ENCODE measurements at places on chromosomes 16 and 17.

GRCh38 chr17:29949696-29950095 lies 8.3 kb downstream of the EFCAB5 start:
- no peaks in the 10 kb centered on the region for H3K36me3 ChIP-seq
- H3K4me1 ChIP-seq = no peaks in the 10 kb centered on the region
- no peak overlapping the region for H3K4me3 ChIP-seq
- DNase-seq = no peak
- no peak overlapping the region for H3K27ac ChIP-seq
- H3K27me3 ChIP-seq = no peaks in the 10 kb centered on the region

DNA sequence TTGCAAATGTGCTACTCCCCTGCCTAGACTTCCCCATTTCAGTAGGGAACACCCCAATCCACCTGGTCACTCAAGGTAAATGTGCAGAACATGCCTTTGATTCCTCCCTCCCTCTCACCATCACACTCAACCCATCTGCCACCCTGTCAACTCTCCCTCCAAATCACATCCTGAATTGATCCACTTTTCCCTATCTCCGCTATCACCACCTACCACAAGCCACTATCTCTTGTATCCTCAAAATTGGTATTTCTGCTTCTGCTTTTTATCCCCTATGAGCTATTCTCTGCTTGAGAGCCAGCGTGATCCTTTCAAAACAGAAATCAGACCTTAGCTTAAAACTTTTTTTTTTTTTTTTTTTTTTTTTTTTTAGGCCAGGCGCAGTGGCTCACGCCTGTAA lies 5.4 kb upstream of the NOL11 start:
- H3K4me1 ChIP-seq = no peaks in the 10 kb centered on the region
- H3K36me3 ChIP-seq = no peaks in the 10 kb centered on the region
- no peak overlapping the region for H3K4me3 ChIP-seq
- H3K27me3 ChIP-seq = no peaks in the 10 kb centered on the region
- DNase-seq = no peak

DNA sequence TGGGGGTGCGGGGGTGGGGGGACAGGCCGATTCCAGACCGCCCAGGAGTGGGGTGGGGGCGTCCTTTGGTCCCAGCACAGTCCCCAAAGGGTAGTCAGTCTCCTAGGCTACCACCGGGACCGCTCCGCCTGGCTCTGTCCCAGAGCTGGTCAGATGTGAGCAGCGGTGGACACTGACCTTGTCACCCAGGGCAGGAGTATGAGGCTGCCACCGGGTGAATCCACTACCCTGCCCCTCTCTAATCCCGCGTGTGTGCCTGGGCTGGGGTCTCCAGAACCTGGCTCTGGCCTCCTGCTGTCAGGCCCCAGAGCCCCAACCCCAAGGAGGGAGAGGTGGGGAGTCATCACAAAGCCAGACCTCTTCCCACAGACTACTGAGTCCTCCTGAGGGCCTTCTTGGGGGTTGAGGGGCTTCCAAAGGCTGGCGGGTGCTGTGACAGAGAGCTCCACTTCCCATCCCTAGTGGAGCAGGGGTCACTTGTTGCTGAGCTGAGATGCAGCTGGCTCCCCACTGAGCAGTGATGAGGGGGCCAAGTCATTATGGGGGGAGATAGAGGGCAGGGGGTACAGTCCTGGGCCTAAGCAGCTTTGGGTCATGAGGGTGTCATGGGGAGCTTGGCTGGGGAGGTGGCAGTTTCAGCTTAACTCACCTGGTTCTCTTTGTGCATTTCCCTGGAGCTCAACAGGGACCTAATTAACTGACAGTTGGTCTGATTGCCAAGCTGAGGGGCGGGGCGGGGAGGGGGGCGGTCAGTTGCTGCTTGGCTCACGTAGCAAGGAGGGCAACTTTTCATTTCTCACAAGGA lies 1.2 kb downstream of the PPP1R1B start:
- peaks cover 8% of the 10 kb centered on the region for H3K27me3 ChIP-seq
- DNase-seq = no peak
- H3K4me3 ChIP-seq = peak overlapping the region; percentile 53
- peaks cover 18% of the 10 kb centered on the region for H3K4me1 ChIP-seq
- H3K27ac ChIP-seq = no peak overlapping the region
- H3K36me3 ChIP-seq = no peaks in the 10 kb centered on the region

DNA sequence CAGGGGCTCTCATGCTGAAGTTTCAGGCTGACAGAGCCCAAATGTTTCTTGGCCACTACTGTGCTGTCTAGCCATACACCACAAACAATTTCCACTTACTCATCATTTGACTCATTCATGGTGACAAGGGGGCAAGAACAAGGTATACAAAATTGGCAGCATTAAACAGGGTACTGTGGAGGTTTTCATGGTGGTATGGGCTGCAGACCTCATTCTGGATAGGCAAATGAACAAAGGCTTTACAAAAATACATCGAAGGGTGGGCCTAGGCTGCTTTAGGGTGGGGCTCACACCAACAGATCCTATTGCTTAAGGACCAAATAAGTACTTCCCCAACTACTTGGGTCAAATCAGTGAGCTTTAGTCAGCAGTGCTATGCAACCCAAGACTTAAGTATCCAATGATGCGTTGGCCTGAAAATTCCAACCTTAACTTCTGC lies 53.0 kb downstream of the N4BP1 start:
- no peak for DNase-seq
- no peaks in the 10 kb centered on the region for H3K4me1 ChIP-seq
- no peaks in the 10 kb centered on the region for H3K27me3 ChIP-seq
- 0 out of 2 replicates have a peak, but pooled peaks cover 3% of the 10 kb centered on the region for H3K36me3 ChIP-seq
- H3K27ac ChIP-seq = no peak overlapping the region
- no peak overlapping the region for H3K4me3 ChIP-seq

DNA sequence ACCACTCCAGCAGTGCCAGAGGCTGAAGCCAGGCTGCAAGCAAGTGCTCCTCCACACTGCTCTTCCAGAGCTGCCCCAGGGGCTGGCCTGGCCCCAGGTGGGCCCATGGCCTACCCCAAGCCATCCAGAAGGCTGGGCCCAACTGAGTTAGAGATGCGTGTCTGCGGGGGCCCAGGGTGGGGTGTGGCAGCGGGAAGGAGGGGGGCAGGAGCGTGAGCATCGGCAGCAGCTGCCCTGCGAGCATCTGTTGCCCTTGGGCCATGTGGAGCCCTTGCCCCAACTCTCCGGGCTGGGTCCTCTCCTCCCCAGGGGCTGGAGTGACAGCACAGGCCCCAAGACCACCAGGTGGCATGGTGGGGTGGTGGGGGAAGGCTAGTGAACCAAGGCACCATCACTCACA lies 7.3 kb upstream of the SREBF1 start:
- DNase-seq = no peak
- no peaks in the 10 kb centered on the region for H3K36me3 ChIP-seq
- H3K27me3 ChIP-seq = no peaks in the 10 kb centered on the region
- H3K4me1 ChIP-seq = peaks cover 14% of the 10 kb centered on the region
- H3K4me3 ChIP-seq = no peak overlapping the region

DNA sequence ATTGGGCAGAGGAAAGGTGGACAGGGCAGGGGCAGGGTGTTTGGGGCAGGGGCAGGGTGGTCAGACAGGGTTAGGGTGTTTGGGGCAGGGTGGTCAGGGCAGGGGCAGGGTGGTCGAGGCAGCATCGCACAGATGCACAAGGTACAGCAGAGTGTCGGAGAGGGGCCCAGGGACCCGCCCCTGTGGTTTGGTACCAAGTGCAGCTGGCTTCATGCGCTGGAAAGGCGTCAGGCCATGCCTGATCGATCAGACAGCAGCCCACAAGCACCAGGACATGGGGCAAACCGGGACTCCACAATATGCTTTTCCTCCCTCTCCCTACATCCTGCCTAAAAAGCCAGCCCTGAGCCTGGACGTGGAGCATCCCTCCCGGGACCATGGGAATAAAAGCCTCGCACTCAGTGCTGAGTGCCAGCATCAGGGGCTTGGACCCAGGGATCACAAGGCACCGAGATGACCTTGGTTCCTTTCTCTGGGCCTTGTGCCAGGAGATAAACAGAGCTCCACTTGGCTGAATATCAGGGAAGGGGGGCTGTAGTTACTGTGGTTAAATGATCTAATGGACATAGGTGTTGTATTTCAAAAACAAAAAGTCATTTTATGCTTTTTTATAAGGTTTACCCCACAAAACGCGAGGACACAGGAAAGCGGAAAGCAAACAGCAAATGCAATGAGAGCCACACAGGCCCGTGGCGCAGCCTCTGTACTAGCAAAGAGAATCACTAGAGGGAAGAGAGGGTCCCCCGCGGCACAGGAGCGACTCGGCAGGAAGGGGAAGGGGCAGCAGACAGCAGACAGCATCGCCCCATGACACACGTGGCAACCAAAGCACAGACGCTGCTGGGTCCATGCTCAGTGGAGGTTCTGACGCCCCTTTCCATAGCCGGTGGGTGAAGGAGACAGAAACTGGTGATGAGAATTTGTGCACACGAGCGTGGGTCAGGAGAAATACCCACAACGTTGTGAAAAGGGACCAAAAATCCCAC lies 5.3 kb upstream of the HEXD start:
- H3K27me3 ChIP-seq = no peaks in the 10 kb centered on the region
- DNase-seq = no peak
- no peak overlapping the region for H3K27ac ChIP-seq
- no peak overlapping the region for H3K4me3 ChIP-seq

All from iPS DF 6.9 (cell line).